NCI-H460 (cell line): ENCODE measurements at places on chromosomes 5 and 9.
A peak's percentile ranks its signal among the peaks of the same experiment; 100 is the strongest.

DNA sequence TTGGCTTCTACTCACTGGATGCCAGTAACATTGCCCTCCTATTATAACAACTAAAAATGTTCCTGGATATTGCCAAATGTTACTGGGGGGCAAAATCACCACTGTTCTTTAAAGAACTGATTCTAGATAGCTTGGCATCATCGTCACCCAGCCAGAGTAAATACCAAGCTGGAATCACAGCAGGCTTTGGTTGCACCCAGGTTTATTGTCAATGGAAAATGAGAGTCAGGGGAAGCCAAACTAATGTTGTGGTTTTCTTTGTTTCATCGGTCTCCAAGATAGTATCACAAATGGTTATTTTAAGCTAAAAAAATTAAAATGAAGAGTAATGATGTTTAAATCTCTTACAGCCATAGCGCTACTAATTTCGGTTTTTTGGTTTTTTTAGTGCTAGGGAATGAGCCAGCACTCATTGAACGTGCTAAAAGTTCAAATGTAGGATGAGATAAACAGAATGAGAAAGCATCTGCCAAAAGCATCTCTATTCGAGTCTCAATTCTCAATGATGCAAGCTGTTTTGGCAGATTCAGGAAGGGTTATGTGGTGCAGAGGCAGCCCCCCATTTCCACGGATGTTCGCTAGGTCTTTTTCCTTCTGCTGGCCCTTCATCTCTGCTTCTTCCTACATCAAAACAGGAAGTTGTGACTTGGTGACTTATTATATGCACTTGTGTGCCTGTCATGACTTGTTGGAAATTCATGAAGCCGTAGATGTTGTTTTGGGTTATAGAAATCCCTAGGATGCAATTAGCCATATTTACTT is 558.0 kb downstream of the EBF1 start:
- no peak for DNase-seq

GRCh38 chr5:160702311-160702803 is 149.7 kb downstream of the ATP10B start:
- DNase-seq = no peak

GRCh38 chr9:806285-807156 is 35.0 kb upstream of the DMRT1 start:
- DNase-seq = peak; percentile 8

GRCh38 chr5:38660194-38660668 is 103.8 kb upstream of the LIFR start:
- DNase-seq = peak; percentile 97
